ENCODE measurements at places on chromosomes 12 and 14.

DNA sequence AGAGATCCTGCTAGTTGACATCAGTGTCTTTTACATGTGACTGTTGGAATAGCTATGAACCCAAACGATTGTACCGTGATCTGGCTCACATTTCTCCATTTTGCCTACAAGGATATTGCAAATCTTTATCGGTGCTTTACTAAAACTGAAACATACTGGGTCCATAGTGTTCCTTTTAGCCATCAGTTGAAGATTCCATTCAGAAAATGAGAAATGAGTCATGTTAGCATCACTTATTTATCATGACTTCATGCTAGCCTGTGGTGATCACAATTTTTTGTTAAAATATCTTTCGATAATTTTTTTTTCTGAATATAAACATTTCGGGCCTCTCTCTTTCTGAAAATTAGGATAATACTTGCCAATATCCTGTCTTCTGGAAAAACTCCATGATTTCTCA, 210.3 kb downstream of the EGLN3 start:
- no peak for DNase-seq

- DNase-seq: no peak
Measured at GRCh38 chr12:10623131-10623530, 9.7 kb upstream of the MAGOHB start.

GRCh38 chr14:66238969-66239368, 247.2 kb upstream of the CCDC196 start:
- no peak for DNase-seq

DNA sequence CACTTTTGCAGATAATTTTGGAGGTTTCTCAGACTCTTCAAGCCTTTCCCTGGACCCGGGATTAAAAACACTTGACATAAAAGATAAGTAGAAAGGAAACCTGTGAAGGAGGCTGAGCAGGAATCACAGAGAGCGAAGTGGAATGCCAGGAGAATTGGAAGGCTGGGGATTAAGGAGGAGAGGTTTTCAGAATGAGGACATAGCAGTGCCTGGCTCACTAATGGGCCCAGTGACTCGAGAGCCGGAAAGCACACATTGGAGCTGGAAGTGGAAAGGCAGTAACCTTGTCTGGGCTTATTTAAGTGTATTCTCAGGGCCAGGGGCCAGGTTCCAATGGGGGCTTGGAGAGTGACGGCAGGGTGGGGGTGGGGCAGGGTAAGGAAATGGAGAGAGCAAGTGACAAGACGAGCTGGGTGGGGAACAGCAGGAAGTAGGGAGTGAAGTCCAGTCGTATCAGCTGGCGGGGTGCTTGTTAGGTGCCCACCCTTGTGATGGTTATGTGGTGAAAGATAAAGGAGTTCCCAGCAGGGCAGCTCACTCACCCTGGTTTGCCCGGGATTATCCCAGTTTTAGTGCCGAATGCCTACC, 13.1 kb downstream of the EVL start:
- DNase-seq: no peak

- no peak for DNase-seq
Measured at GRCh38 chr12:75479963-75480461, 543 bp upstream of the GLIPR1 start.

DNA sequence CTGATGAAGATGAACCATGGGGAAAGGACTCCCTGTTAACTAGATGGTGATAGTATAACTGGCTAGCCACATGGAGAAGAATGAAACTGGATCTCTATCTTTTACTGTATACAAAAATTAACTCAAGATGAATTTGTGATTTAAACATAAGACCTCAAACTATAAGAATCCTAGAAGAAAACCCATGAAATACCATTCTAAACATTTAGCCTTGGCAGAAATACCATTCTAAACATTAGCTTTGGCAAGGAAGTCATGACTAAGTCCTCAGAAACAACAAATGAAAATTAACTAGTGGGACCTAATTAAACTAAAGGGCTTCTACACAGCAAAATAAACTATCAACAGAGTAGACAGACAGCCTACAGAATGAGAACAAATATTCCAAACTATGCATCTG, 28.4 kb upstream of the NOVA1 start:
- DNase-seq: no peak

DNA sequence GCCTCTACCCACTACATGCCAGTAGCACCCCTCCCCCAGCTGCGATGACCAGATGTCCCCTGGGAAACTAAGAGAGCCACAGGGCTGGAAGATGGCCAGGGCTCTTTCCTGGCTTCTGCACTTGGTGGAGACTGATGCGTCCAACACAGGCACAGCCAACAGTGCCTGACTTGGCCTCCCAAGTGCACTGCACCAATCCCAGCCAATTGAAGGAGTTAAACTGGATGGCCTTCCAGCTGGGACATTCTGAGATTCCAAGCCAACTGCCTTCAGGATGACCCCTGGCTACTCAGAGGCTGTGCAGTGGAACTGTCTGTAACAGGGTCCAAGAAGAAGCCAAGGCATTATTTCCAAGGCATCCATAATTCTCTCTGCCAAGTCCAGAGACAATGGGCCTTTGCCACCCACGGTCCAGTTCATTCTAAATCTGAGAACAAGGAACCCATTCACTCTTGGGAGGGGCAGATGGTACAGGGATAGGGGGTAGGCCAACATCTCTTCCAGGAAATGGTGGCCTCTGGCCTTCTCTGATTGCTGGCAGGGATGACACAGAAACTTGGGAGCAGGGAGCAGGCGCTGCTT, 35.2 kb downstream of the PRIMA1 start:
- no peak for DNase-seq

- no peak for DNase-seq
Measured at GRCh38 chr14:37147310-37147880, 25.0 kb downstream of the SLC25A21 start.

- DNase-seq: no peak
Measured at GRCh38 chr14:96195441-96196081, 9.1 kb upstream of the BDKRB2 start.

DNA sequence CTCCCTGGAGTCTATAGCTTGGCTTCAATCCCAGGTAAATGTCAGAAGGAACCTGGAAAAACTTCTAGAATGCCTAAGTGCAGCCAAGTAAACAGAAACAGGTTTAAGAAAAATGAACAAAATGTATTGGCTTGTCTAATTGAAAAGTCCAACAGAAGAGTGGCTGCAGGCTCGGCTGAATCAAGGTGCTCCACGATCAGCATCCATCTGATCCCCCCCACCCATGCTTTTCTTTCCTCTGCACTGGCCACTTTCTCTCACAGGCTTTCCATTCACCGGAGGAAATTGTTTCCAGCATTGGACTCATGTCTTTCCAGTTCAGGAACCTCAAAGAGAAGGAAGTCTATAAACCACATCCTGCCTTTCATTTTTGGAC, 42.0 kb upstream of the C14orf180 start:
- no peak for DNase-seq

DNA sequence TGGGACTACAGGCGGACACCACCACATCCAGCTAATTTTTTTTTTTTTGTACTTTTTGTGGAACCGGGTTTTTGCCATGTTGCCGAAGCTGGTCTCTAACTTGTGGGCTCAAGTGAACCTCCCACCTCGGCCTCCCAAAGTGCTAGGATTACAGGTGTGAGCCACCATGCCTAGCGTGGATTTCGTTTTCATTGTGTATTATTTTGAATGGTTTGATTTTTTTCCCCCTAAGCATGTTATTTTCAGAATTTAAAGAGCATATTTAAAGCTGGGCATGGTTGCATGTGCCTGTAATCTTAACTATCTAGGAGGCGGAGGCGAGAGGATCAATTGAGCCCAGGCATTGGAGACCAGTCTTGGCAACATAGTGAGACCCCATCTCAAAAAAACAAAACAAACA, 13.1 kb downstream of the TMEM63C start:
- no peak for DNase-seq

- no peak for DNase-seq
Measured at GRCh38 chr14:87050421-87050820, 942.6 kb downstream of the GALC start.

DNA sequence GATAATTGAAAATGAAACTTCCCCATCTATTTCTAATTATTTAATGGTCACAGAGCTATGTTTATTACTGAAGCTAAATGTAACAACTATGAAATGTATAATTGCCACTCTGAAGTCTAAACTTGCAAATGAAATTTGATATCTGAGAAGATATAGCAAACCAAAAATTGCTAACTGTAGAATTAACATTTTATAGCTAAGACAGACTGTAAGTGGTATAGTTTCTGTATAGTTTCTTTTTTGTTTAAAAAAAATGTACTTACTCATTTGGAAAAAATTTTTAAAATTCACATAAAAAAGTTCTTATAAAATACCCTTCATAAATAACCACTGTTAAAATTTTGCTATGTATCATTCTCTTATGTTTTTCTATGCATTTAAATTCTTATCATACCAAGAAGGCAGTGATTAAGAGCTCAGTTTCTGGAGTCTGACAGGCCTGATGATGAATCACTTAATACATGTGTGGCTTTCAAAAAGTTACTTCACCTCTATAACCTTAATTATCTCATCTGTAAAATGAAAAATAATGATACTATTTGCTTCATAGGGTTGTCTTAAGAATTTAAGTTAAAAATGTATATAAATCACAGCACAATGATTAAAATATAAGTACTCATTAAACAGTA, 214.7 kb upstream of the GARIN2 start:
- DNase-seq: no peak

GRCh38 chr12:227286-227915, 13.4 kb upstream of the SLC6A12 start:
- DNase-seq: no peak

DNA sequence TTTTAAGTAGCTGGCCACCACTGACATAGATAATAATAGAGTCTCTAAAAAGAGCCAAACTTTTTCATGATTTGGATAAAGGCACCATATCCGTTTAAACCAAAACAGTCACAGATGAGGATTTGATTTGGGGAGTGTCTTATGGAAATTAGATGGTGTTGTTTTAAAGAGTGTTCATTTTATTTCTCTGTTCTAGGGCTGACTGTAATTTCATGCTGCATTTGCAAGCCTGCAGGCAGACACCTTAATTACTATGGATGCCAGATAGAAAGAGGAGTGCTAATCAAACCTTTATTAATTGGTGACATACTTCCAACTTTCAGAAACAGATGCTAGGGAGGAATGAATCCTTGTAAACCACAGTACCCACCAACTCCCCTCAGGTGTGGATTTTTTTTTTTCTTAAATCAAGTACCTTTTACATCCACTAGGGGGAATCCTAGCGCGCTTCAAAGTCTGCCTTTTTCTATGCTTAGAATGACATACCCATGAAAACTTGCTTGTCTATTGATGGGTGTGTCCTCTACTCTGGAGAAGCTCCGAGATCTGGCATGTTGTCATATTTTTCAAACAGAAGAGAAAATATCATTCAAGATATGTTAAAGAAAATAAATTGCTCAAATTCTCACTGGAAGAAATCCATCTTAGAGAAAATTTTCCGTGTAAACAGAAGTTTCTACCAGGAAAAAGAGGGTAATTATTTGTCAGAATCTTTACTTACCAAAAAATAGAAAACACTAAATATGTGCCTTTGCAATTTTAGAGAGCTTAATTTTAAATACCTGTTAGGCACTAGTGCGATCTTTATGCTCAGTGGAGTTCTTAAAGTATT, 14.2 kb upstream of the PLXNC1 start:
- DNase-seq: no peak

DNA sequence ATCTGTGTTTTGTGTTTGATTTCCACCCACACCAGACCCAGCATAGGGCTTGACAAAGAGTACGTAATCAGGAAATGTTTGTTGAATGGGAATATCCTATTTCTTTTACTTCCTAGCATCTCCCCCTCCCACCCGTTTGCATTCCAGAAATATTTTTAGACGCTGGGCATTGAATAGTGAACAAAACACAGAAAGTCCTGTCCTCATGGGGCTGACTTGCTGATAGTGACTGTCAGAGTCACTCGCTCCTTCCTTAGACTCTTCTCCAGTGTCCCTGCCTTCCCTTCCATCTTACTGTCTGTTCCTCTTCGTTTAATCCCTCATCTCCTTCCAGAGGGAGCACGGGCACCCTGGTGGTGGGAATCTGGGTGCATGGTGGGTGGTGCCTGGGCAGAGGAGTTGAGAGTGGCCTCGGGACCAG, 53.6 kb downstream of the SLC25A47 start:
- no peak for DNase-seq

All from stimulated activated CD8-positive, alpha-beta memory T cell treated with anti-CD3 and anti-CD28 coated beads, Interleukin-7, amount 100 ng/mL, for 4 hours (primary cell).